D341Med (cell line): ENCODE measurements at places on chromosomes 4 and X.

DNA sequence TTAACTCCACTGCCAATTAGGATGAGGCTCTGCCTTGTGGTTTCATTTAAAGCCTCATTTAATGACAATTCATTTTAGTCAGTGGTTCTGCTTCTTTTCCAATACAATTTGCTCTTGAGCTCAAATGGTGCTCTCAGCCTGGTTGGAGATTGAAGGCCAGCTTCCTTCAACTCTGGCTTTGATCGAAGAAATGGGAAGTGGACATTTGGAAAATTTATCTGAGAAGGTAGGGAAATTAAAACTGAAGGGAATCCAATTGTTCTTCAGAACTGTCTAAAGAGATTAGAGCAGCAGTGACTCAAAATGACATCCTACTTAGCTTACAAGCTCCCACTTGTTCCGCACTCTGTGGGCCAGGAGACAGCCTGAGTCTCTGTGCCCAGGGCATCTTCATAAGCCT lies 206.8 kb downstream of the SMARCA1 start:
- no peak for DNase-seq

DNA sequence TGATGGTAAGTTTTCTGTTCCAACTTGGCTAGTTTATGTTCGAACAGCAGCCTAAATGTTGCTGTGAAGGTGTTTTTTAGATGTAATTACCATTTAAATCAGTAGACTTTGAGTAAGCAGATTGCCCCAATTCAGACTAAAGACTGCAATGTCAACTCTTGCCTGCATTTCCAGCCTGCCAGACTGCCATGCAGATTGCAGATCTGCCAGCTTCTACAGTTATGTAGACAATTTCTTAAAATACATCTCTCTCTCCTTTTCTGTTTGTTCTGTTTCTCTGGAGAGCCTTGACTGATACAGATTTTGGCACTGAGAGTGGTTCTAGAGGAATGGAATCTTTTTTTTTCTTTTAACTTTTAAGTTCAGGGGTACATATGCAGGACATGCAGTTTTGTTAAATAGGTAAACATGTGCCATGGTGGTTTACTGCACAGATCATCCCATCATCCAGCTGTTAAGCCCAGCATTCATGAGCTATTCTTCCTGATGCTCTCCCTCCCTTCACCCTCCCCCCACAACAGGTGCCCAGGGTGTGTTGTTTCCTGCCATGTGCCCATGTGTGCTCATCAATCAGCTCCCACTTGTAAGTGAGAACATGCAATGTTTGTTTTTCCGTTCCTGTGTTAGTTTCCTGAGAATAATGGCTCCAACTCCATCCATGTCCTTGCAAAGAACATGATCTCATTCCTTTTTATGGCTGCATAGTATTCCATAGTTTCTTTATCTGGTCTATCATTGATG lies 227.8 kb downstream of the CPE start:
- no peak for DNase-seq

GRCh38 chr4:24984602-24985532 lies 45.9 kb downstream of the LGI2 start:
- no peak for DNase-seq

DNA sequence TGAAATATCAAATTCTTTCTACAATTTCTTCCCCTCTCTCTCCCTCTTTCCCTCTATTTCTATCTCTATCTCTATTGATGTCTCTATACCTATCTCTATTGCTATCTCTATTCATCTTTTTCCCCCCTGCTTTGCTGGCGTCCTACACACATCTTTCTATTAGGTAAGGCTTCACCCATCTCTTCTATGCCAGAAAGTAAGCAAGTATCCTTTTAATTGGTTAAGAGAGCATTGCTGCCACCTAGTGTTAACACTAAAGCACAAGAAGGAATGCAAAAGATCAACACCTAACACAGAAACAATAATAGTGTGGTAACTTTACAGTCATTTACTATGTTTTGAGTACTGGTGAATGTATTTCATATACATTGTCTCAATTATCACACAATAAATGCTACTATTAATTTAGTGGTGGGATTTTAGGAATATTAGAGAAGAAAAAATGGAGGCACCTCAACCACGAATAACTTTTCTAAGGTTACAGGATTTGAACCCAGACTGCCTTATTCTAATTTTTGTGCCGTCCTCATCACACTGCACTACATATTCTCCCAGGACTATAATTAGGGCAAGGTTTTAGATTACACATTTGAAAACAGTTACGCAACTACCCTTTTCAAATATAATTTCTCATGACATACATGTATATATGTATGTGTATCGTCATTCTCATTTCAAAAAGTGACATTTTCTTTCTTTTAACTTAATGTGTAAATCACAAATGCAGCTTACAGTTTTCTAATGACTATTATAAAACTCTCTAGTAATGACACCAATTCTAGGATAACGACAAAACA lies 3.7 kb upstream of the C4orf36 start:
- DNase-seq = peak; percentile 40

GRCh38 chr4:42329421-42329820 lies 67.9 kb upstream of the SHISA3 start:
- DNase-seq = no peak

- DNase-seq = no peak
These were observed 80.0 kb upstream of the AFAP1 start for GRCh38 chr4:8019396-8020365.

GRCh38 chrX:68438575-68438974 lies 5.3 kb upstream of the OPHN1 start:
- no peak for DNase-seq

DNA sequence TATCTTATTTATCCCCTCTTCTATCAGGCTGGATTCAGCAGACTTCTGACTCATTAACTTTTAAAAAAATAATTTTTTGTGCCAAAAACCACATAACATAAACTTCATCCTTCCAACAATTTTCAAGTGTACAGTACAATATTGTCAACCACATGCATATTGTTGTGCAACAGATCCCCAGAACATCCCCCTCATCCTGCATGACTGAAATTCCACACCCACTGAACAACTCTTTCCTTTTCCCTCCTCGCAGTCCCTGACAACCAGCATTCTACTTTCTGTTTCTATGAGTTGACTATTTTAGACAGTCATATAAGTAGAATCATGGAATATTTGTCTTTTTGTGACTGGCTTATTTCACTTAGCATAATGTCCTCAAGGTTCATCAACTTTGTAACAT lies 2.2 kb upstream of the MID2 start:
- DNase-seq = no peak
